Body of pancreas (tissue), 4 donors: ENCODE measurements at places on chromosomes 5 and 9. TPM values are rescaled to one million over a fixed set of nuclear protein-coding genes. Genes with fewer than 3 reads are reported as not detected.

DNA sequence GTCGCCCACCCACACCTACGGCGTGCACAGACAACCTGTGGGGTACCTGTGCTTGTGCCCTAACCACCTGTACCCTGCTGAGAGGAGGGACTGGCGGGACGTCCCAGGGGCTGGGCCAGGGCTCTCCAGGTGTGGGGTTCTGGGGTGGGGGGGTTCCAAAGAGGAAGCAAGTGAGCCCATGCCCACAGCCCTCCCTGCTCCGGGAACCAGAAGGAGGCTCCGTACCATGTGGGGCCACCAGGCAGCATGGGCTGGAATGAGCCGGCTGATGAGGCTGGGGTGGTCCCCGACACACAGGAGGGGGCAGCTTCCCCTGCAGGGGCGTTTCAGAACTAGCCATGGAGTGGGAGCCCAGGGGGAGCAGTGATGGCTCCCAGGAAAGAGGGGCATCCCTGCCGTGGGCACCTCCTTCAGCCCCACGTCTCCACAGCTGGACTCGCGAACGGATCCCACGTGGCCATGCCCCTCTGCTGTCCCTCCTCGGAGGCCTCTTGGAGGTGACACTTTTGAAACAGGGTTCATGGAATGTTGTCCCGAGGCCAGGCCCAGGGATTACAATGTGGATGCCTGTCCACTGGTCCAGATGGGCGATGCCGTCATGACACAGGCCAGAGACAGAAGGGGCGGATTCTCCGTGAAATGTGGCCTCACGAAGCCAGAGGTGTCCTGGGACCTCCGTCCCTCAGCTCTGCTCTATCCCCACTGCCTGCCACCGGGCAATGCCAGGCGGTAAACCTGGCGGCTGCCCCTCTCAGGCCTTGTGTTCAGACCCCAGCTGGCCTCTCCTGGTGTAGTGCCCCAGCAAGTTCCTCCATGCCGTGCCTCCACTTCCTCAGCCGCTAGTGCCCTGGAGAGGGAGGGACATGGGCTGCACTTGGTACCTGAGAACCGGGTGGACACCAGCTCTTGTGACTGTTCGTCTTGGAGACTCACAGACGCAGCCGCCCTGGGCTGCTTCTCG, 33.6 kb upstream of the IRX4 start:
- no peak for DNase-seq

DNA sequence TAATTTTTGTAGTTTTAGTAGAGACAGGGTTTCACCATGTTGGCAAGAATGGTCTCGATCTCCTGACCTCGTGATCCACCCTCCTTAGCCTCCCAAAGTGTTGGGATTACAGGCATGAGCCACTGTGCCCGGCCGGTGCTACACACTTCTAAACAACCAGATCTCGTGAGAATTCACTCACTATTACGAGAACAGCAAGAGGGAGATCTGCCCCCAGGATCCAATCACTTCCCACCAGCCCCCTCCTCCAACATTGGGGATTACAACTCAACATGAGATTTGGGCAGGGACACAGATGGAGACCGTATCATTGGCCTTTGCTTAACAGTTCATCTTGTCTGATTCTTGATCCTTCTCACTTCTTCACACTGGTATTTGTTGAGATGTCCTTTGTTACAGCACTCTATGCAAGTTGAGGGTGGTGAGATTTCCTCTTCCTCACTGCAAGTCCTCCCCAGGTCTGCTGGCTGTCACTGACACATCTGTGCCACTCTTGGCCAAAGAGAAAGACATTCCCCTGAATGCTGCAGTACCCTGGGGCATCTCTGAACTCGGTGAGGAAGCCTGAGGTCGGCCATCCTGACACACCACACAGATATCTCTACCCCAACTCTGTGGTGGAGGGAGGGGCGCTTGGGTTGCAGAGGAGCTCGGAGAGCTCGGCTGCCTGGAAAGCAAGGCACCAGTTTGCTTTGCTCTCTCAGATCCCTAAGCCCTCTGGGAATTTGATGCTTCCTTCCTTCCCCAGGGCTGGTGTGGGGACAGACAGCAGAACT, 4.2 kb upstream of the SUB1 start:
- no peak for DNase-seq

- no peak for DNase-seq
Observed at GRCh38 chr9:134317790-134318414, 8.4 kb upstream of the RXRA start.

DNA sequence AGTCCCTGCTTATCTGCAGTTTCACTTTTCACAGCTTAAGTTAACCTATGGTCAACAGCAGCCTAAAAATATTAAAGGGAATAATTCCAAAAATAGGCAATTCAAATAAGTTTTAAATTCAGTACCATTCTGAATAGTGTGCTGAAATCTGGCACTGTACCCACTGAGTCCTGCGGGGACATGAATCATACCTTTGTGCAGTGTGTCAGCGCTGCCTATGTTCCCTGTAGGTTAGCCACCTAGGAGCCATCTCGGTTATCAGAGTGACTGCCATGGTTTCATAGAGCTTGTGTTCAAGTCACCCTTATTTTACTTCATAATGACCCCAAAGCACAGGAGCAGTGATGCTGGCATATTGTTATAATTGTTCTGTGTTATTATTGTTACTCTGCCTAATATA, 139.9 kb downstream of the GPBP1 start:
- DNase-seq, result no peak

DNA sequence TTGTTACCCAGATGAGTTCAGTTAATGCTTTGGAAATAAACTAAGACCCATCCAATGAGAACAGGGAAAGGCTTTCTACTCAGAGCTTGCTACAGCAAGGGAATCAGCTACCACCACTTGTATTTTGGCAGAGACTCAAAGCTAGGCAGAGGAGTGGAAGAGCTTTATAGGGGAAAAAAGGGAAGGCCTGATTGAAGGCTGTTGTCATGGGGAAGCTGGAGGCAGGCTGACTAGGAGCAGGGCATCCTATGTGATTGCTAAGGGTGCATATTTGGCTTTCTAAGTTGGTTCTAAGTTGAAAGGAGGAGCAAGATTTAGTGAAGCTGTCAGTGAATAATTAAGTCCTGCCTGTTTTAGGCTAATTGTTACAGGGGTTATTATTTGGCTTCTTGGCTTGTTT, 115.5 kb downstream of the PTTG1 start:
- no peak for DNase-seq

- DNase-seq, result no peak
Observed at GRCh38 chr5:36889264-36889663, 12.7 kb downstream of the NIPBL start.

- no peak for DNase-seq
Observed at GRCh38 chr5:142411656-142412425, 87.0 kb upstream of the SPRY4 start.

DNA sequence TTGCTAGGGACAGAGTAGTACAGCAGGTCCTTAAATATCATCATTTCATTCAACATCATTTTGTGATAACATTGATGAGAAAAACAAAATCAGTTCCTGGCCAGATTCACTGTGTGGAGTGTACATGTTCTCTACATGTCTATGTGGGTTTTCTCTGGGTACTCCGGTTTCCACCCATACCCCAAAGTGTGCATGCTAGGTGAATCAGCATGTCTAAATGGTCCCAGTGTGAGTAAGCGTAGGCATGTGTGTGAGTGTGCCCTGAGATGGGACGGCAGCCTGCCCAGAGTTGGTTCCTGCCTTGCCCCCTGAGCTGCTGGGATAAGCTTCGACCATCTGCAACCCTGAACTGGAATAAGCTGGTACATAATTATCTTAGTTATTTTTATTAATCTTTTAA, 16.5 kb upstream of the GLIS3 start:
- DNase-seq, result no peak

GRCh38 chr5:120362426-120362825, 101.7 kb upstream of the PRR16 start:
- no peak for DNase-seq

GRCh38 chr5:61275841-61276240, 56.2 kb upstream of the ZSWIM6 start:
- DNase-seq, result no peak

DNA sequence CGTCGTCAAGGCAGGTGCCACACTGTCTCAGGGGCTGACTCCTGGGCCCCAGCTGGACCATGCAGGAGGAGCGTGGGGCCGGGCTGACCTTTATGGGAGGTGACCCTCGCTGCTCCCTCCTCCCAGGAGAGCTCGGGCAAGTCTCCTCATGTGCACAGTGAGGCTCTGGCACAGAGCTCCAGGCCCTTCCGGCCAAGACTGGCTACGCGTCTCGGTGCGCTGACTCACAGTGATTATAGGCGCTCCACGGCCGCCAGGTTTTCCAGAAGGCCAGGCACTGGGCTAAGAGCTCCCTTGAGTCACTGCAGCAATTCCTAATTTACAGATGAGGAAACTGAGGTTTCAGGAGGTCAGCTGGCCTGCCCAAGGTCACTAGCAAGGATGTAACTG, 47.4 kb downstream of the VAV2 start:
- DNase-seq, result peak; percentile 59

GRCh38 chr5:140324617-140325241, 21.7 kb downstream of the HBEGF start:
- DNase-seq, result peak; percentile 57

DNA sequence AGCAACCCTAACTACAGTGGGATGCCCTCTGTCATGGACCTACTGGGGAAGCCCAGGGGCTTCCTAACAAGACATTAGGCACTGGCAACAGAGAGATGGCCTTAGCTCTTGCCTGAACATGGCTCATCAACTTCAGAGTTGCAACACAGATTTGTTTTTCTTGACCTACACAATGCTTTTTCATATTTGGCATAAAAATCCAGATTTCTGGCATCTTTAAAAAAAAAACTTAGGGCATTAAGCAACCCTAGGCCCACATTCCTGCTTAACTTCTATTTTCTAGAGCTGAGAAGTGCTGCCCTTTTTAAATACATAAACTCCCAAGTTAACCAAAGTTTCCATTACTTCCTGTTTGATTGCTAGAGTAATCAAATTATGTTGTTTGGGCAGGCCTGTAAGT, 8.0 kb downstream of the GRIA1 start:
- no peak for DNase-seq

DNA sequence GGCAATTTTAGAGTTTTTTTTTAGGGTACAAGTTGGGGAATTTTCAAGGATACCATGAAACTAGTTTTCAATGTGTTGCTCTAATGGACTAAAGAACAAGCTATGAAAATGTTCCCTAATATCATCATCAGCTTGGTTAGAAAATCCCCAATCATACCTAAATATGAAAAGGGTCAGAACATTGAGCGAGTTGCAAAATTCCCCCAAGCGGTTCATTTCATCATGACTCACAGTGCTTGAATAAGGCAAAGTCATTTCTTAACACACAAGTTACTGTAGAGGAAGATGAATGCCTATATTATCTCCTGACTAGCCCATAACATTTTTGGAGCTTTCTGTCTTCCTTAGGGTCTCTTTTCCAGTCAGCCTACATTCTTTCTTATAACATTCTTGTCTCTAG, 62.7 kb downstream of the ST8SIA4 start:
- no peak for DNase-seq

DNA sequence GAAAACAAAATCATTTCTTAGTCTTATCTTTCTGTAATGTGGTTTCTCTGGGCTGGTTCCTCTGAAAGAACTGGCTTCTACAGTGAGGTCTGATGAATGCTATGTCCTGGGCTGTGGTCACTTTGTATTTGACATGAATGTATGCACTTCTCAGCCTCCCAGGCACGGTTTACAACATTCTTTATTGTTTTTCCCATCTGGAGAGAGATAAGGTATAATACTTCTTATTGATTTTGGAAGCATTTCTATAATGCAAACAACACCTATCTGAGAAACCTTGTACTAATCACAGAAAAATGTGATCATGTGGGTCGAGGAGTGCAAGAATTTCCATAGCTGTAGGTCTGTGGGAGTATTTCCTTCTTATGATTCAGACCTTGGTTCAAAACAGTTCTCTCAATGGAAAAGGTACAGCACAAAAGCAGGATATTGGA, 46.9 kb downstream of the ACTBL2 start:
- DNase-seq, result peak; percentile 70

The QRFP gene
- total RNA-seq, result not detected

The FOXD4L3 gene
- total RNA-seq, result not detected

The TSSK1B gene
- total RNA-seq, result not detected

The STKLD1 gene
- total RNA-seq, result not detected

The TOR1B gene
- 9.6 TPM for total RNA-seq
